Activated T-helper 1 cell treated with anti-CD3 and anti-CD28 coated beads, Interleukin-12 subunit alpha, Interleukin-12 subunit beta, Interleukin-2, Interleukin-4 antibody, amounts not matched to agents 30 ng/mL and 10 ng/mL and 1 ng/mL, durations not matched to agents 14 hours and 24 hours and 36 hours (primary cell): ENCODE measurements at places on chromosomes 3 and 15. TPM values are rescaled to one million over a fixed set of nuclear protein-coding genes. Genes with fewer than 3 reads are reported as not detected.

- H3K27ac ChIP-seq: no peak overlapping the region
- DNase-seq: no peak
- H3K4me3 ChIP-seq: no peak overlapping the region
- no peaks in the 10 kb centered on the region for H3K27me3 ChIP-seq
- no peaks in the 10 kb centered on the region for H3K4me1 ChIP-seq
These were observed 332.0 kb upstream of the GRM7 start for GRCh38 chr3:6528951-6529350.

The FAM174B gene
- total RNA-seq: 2.0 and 4.9 TPM in 2 replicates

GRCh38 chr15:58381697-58382096 lies 50.1 kb upstream of the LIPC start:
- DNase-seq: no peak
- peaks cover 13% of the 10 kb centered on the region for H3K4me1 ChIP-seq
- no peak overlapping the region for H3K27ac ChIP-seq
- H3K4me3 ChIP-seq: no peak overlapping the region
- no peaks in the 10 kb centered on the region for H3K27me3 ChIP-seq

- no peak for DNase-seq
- peak overlapping the region; percentile 48 for H3K27ac ChIP-seq
- H3K4me3 ChIP-seq: peak overlapping the region; percentile 84
- peaks cover 1% of the 10 kb centered on the region for H3K36me3 ChIP-seq
- peaks cover 8% of the 10 kb centered on the region for H3K4me1 ChIP-seq
These were observed 1.0 kb upstream of the KLF15 start for GRCh38 chr3:126358038-126358815.

DNA sequence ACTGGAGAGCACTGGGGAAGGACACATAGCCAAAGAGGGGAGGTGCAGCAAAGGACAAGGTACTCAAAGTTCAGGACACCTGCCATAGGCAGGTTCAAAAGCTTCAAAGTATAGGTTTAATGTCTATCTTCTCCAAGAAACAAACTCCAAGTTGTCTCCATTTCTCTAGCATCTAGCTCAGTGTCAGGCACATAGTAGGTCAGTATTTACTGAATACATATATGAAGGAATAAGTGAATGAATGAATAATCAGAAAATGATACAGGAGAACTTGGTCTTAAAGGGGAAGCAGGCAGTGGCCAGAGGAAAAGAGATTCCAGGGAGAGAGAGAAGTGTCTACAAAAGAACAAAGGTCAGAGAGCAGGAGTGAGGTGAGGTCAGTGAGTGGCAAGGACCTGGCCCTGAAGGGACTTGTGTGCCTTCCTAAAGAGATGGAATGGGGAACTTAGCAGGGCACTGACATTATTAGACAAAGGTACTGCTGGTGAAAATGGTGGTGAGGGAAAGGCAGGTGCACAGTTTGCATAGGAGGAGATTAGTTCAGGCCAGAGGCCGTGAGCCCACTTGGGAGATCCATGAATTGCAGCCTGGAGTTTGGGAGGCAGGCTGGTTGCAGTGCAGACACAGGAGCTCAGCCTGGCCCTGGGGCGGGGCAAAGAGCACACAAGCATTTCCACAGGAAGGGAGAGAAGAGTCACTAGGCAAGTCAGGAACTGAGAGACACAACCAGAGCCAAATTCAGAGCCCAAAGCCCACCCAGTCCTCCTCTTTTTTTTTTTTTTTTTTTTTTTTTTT lies 21.4 kb downstream of the TBC1D2B start:
- H3K4me3 ChIP-seq: peak overlapping the region; percentile 62
- peaks cover 86% of the 10 kb centered on the region for H3K4me1 ChIP-seq
- peak overlapping the region; percentile 78 for H3K27ac ChIP-seq

The RARB gene
- total RNA-seq: not detected in 2 replicates

DNA sequence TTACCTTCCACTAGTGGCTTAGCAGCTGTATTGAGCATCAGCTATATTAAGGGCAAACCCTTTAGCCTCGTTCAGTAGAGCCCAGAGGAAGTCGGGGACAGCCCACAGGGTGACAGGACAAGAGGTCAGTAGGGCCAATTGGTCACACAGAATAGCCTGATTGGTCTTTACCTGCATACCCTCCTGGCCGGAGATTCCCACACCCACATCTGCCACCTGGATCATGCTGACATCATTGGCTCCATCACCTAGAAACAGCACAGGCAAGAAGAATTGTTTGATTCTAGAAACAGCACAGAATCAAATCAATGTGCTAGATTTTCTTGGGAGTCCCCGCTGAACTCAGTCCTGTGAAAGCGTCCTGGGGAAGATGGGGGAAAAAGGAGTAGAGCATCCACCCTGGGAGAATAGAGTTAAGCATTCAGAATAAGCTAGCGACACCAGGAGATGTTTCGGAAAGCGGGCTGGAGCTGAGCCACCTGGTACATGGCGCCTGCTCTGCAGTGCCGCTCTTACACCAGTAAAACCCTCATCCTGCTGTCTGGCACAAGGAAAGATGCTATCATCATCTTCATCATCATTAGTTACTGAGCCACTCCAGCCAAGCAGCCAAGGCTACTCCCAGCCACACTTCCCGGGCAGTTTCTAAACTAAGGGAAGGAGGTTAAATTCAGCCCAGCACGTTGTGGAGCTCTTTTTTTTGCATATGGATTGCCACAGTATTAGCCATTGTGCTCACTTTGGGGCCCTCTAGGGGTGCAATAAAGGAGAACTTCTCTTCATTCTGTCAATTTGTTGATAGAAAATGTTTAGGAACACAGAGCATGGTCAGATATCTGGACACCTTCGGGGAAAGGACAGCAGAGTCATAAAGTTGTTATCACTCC lies 171.3 kb downstream of the ATP10A start:
- H3K36me3 ChIP-seq: peaks cover 42% of the 10 kb centered on the region
- H3K27ac ChIP-seq: no peak overlapping the region
- H3K4me3 ChIP-seq: no peak overlapping the region
- DNase-seq: no peak
- H3K27me3 ChIP-seq: no peaks in the 10 kb centered on the region

DNA sequence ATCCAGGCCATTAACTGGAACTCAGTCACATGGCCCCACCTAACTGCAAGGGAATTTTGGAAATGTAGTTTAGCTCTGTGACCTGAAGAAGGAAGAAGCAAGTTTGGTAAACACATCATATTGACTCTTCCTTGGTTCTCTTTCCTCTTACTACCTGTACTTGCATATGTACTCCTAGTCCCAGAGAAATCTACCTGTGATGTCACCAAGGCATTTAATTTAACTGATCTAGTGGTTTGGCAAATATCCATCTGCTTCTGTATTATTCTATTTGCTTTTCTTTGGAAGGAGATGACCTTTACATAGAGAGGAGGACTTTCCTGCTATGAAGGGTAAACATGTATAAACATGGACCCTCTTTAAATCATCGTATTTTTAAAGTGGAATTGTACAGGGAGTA lies 150.8 kb downstream of the TMEM108 start:
- H3K27me3 ChIP-seq: peaks cover 2% of the 10 kb centered on the region
- no peaks in the 10 kb centered on the region for H3K36me3 ChIP-seq
- no peaks in the 10 kb centered on the region for H3K4me1 ChIP-seq

GRCh38 chr15:33440900-33441299 lies 130.1 kb downstream of the RYR3 start:
- H3K36me3 ChIP-seq: no peaks in the 10 kb centered on the region
- no peak for DNase-seq
- H3K4me3 ChIP-seq: no peak overlapping the region
- no peak overlapping the region for H3K27ac ChIP-seq

GRCh38 chr3:15204005-15204404 lies 2.0 kb upstream of the CAPN7 start:
- no peak overlapping the region for H3K4me3 ChIP-seq
- DNase-seq: no peak
- peaks cover 40% of the 10 kb centered on the region for H3K4me1 ChIP-seq
- H3K27me3 ChIP-seq: peaks cover 1% of the 10 kb centered on the region
- no peak overlapping the region for H3K27ac ChIP-seq

The AP3B2 gene
- 0.21 TPM in 1 of 2 replicates, not detected in the other for total RNA-seq

- no peak overlapping the region for H3K27ac ChIP-seq
- peaks cover 6% of the 10 kb centered on the region for H3K4me1 ChIP-seq
- H3K4me3 ChIP-seq: no peak overlapping the region
- DNase-seq: no peak
- no peaks in the 10 kb centered on the region for H3K36me3 ChIP-seq
These were observed 30.3 kb downstream of the TPM1 start for GRCh38 chr15:63072809-63073277.

The CRYGS gene
- 3.2 TPM in 2 replicates for total RNA-seq

The GPR160 gene
- 3.4 and 3.5 TPM in 2 replicates for total RNA-seq

The HGD gene
- total RNA-seq: 0.16 TPM in 1 of 2 replicates, not detected in the other

DNA sequence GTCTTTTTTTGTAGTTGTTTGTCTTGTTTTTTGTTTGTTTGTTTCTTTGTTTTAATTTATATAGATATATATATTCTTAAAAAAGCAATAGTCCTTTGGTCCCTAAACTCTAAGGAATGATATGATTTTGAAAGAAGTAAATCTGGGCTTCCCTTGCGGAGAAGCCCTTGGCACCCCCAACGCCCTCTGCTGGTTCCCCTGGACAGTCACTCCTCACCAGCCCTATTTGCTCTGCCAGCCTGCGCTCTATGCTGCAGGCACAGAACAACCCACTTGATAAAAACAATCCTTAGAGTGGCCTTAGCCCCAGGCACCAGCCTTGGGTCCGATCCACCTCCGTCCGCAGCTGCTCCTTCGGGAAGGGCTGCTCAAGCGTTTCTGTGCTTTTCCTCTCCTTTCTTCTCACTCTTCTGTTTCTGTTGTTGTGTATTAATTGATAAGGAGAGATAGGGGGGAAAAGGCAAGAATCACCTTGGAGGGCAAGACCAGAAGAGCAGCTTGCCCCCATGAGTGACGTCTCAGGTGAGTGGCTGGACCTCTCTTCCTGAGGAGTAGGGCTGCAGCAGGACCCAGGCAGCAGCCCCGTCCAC lies 13.7 kb upstream of the PARP6 start:
- no peaks in the 10 kb centered on the region for H3K27me3 ChIP-seq
- H3K36me3 ChIP-seq: no peaks in the 10 kb centered on the region
- H3K4me3 ChIP-seq: no peak overlapping the region
- peak overlapping the region; percentile 21 for H3K27ac ChIP-seq
- no peaks in the 10 kb centered on the region for H3K4me1 ChIP-seq

GRCh38 chr3:134722969-134723368 lies 72.1 kb upstream of the EPHB1 start:
- no peaks in the 10 kb centered on the region for H3K36me3 ChIP-seq
- peaks cover 7% of the 10 kb centered on the region for H3K27me3 ChIP-seq
- H3K4me3 ChIP-seq: no peak overlapping the region
- DNase-seq: no peak
- H3K27ac ChIP-seq: no peak overlapping the region
- H3K4me1 ChIP-seq: no peaks in the 10 kb centered on the region

The TMEM39A gene
- total RNA-seq: 51.3 and 56.9 TPM in 2 replicates

DNA sequence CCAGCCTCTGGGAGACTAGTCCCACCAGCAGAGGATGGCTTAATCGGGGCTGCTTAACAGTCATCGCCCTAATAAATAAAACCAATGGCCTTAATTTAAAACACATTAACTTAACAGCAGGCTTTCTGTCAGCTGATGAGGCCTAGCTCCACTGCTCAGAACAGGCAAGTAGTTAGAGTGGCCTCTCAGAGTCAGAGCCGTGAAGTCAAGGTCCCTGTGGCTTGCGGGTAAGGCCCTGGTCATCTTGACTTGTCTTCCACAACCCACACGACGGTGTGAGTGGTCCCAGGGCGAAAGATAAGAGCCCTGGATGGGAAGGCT lies 11.8 kb downstream of the XXYLT1 start:
- DNase-seq: no peak
- H3K36me3 ChIP-seq: no peaks in the 10 kb centered on the region
- H3K4me1 ChIP-seq: peaks cover 24% of the 10 kb centered on the region
- H3K4me3 ChIP-seq: no peak overlapping the region

DNA sequence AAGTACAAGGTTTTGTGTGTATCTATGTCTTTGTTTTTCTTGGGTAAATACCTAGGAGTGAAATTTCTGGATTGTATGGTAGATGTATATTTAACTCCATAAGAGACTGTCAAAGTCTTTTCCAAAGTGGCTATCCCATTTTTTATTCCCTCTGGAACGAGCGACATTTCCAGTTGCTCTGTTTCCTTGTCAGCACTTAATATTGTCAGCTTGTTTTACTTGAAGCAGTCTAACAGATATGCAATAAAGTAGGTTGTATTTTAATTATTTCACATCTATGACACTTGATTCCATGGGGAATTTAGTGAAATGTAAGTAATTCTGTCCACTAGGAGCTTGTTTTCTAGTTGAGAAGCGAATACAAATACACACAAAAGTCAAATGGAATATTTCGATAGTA lies 18.5 kb upstream of the BNIP2 start:
- H3K27me3 ChIP-seq: peaks cover 20% of the 10 kb centered on the region
- DNase-seq: no peak
- H3K4me3 ChIP-seq: no peak overlapping the region
- H3K36me3 ChIP-seq: no peaks in the 10 kb centered on the region

The PLA2G4E gene
- not detected in 2 replicates for total RNA-seq

GRCh38 chr3:187264911-187265310 lies 26.6 kb downstream of the MASP1 start:
- H3K4me3 ChIP-seq: no peak overlapping the region
- DNase-seq: no peak
- H3K36me3 ChIP-seq: no peaks in the 10 kb centered on the region
- H3K27me3 ChIP-seq: peaks cover 8% of the 10 kb centered on the region

GRCh38 chr3:86948822-86949221 lies 42.1 kb downstream of the VGLL3 start:
- no peaks in the 10 kb centered on the region for H3K4me1 ChIP-seq
- no peak for DNase-seq
- no peak overlapping the region for H3K27ac ChIP-seq
- no peak overlapping the region for H3K4me3 ChIP-seq
- H3K36me3 ChIP-seq: no peaks in the 10 kb centered on the region

- no peak overlapping the region for H3K27ac ChIP-seq
- no peaks in the 10 kb centered on the region for H3K27me3 ChIP-seq
- H3K4me3 ChIP-seq: no peak overlapping the region
- H3K4me1 ChIP-seq: peaks cover 31% of the 10 kb centered on the region
- no peak for DNase-seq
These were observed 69.3 kb downstream of the TBC1D2B start for GRCh38 chr15:78007964-78008886.

GRCh38 chr3:123930445-123930844 lies 30.6 kb downstream of the CCDC14 start:
- H3K27ac ChIP-seq: no peak overlapping the region
- no peak overlapping the region for H3K4me3 ChIP-seq
- H3K36me3 ChIP-seq: peaks cover 15% of the 10 kb centered on the region
- DNase-seq: no peak

The VWA5B2 gene
- not detected in 2 replicates for total RNA-seq

DNA sequence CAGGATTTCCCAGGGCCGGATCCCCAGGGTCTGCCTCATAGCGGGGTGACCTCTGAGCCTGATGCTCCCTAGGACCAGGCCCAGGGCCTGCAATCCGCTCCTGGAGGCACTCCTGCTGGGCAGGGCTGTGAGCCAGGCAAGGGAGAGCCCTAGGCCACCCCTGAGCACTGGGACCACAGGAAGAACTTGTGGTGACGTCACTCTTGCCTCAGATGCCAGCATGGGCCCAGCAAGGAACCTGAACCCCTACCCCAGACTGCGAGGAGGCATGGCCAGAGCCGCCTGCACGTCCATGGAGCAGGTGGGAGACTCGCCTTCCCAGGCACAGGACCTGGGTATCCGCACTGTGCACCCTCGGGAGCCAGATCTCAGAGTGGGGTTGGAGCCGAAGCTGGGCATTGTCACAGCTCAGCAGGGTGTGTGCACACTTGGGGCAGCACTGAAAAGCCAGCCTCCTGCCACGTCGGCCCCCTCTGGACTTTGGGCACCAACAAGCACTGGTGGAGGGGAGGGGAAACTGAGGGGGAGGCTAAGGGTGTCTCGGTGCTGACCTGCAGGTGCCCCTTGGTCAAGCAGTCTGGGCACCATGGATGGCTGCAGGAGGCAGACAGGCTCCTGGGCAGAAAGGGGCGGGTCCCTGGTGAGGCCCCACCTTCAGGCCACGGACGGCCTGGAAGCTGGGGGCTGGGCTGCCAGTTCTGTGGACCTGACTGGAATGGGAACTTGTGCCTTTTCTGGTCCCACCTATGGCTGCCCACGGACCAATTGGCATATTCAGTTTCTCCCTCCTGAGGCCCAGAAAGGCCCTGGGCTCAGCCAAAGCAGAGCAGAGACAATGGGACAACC lies 49.3 kb downstream of the SLC6A20 start:
- DNase-seq: no peak
- no peak overlapping the region for H3K27ac ChIP-seq
